ENCODE measurements at places on chromosomes 16 and 17.

GRCh38 chr16:71526111-71526631 is at the start of gene CHST4:
CHST4 (plus strand) TSS chr16:71526426; CDS start chr16:71536678, 10,252 bp downstream.
- DNase-seq = no peak

GRCh38 chr17:37447641-37448040 is 41.0 kb downstream of the TADA2A start:
- no peak for DNase-seq

DNA sequence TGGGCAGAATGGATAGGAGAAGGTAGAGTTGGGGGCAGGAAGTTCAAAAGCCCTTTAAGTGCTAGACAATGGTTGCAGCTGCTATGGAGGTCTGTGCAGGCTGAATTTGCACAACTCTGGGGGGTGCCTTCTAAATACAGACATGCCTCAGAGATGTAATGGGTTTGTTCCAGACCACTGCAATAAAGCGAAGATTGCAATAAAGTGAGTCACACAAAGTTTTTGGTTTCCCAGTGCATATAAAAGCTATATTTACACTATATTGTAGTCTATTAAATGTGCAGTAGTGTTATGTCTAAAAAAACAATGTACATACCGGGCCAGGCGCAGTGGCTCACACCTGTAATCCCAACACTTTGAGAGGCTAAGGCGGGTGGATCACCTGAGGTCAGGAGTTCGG is 60.5 kb upstream of the MYOCD start:
- DNase-seq = no peak

DNA sequence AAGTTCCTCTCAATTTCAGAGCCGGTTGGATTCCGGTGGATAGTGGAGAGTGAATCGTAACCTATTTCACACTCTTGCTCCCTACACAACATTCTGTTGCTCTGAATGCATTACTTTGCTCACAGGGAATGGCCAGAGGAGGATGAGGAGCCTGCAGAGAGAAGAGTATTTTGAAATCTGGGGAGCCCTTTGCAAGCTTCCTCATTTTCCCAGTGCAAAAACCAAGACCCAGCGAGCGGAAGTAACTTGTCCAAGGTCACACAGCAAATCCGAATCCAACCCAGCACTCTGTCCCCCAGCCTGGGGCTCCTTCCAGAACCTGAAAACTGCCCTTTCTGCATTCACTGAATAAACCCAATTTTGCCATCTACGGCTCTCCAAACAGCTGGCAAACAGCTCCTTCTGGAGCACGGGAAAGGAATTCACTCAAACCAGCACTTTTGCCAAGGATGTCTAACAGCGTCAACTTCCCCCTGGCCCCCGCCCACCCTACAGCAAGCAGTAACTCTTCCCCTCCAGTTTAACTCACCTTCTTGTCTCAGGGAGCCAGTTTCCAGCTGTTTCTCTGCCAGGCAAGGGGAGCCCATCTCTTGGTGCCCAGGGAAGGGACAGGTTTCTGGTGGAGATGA is 557 bp downstream of the KCNG4 start:
- no peak for DNase-seq

GRCh38 chr17:2393954-2394749 is 6.7 kb downstream of the MNT start:
- DNase-seq = no peak

DNA sequence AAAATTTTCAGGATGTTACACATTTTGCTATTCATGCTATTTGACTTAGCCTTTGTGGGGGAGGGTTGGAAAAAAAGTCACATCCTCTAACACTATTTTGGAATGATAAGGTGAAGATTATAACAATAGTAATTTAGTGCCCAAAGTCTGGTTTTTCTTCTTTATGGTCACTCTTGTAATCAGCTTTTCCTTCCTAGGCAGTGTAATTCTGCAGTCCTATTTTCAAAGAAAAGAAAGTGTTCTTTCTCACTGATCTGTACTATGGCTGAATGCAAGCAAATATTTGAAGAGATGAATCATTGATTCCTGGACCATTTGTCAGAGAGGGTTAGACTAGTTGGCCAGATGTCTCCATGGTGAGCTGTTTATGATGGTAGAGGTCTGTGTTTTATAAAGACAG is 8.4 kb downstream of the RSPRY1 start:
- DNase-seq = no peak

- no peak for DNase-seq
Observed at GRCh38 chr16:21134053-21134452, 16.6 kb downstream of the DNAH3 start.

- DNase-seq = no peak
Observed at GRCh38 chr17:50111673-50112655, 16.8 kb downstream of the PDK2 start.

DNA sequence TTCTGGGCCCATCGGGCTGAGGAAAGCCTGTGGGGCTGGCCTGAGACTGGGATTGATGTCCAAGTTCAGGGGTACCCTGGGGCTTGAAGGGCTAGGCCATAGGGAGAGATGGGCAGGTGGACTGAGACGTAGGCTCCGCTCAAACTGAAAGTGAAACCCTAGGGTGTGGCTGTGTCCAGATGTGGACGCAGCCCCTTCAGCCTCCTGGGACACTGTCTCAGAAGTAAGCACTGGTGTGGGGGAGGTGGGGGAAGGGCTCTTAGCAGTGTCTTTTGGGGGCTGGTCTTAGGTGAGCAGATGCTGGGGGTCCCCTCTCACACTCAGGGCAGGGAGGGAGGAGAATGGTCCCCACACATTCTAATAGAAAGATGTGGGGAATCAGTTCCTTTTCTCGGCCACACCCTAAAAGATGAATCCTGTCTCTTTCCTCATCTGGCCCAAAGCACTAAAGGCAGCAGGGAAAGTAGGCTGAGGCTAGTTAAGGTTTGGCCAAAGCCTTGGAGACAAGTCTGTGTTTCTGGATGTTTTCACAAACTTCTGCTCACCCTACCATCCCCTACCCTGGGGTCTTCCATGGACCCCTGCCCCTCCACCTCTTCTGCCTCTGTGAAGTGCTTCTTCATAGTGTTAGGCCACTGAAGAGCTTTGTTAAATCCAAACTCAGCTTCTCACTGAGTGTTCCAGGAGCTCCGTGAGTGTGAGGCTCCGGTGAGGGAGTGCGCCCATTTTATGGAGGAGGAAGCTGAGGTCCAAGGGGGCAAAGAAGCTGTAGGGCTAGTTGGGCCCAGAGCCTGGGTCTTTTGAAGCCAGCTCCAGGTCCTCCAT is 5.6 kb downstream of the FMNL1 start:
- no peak for DNase-seq

DNA sequence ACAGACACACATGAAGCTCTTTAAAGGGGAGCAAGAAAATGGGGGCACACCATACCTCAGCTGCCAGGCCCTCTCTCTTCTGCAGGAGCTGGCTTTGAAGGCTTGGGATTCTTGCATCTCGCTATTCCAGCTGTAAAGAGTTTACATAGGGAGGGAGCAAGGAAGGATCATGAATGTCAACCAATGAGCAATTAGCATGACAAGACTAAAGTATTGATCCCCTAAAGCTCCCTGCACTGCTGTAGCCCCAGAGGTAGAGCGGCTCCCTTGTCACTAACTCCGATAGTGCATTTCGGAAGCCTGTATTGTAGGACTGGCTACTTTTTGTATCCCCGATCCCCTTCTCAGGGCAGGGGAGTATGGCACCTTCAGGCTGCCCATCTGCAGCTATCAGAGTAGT is 113.4 kb upstream of the PMFBP1 start:
- no peak for DNase-seq

- DNase-seq = no peak
Observed at GRCh38 chr16:75203667-75204409, 3.1 kb downstream of the CTRB2 start.
